Activated T-cell treated with anti-CD3 and anti-CD28 coated beads, Interleukin-2, amount 50 U/mL, for 72 hours (primary cell): ENCODE measurements at places on chromosomes 5 and 9.

GRCh38 chr5:171692107-171692506 is 93.5 kb upstream of the SMIM23 start:
- DNase-seq: no peak

GRCh38 chr5:173051746-173052145 is 4.4 kb upstream of the CREBRF start:
- no peak for DNase-seq

DNA sequence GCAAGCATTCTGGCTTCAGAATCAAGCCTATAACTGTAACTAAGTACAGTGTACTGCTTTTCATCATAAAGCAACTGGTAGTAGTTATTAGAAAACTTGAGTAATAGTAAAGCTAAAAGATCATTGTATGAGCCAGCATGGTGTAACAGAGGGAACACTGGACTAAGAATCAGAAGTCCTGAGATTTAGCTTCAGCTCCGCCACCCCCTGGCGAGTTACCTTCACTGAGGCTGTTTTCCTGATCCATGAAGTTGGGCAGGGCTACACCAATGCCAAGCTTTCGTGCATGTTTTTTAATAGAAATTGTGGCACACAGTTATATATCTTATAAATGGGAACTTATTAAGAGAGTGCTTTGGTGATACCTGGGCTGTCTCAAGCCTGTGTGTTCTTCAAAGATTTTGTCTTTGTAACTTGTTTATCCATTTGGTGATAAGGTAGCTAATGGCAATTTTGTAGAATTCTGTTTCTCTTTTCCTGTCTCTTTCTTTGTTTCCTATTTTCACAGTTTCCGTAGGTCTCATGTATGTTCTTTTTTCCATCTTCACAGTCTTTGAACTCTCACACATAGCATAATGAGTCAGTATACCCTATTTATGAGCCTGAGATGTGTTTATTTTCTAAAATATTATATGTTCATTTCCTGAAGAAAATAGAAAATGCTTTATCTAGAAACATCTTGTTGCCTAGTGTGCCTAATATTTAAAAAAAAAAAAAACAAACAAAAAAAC is 102.3 kb downstream of the GDNF start:
- DNase-seq: no peak

DNA sequence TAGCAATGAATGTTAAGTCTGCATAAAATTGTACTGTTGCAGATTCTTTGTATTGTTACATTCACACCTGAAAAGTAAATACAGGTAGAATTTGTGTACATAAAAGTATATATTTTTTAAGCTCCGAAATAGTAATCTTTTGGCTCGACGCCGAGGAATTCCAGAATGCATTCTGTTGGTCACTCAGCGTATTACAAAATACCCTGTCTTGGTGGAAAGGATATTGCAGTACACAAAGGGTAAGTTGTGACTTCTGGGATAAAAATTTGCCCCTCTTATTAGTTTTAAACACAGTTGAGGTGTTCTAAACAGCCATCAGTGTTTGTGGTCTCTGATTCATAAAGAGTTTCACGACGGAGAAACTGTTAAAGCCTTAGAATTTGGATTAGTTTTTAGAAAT is 257.6 kb downstream of the ARHGEF28 start:
- no peak for DNase-seq

- peak; percentile 54 for DNase-seq
Observed at GRCh38 chr9:87500491-87501270, 3.0 kb downstream of the DAPK1 start.

DNA sequence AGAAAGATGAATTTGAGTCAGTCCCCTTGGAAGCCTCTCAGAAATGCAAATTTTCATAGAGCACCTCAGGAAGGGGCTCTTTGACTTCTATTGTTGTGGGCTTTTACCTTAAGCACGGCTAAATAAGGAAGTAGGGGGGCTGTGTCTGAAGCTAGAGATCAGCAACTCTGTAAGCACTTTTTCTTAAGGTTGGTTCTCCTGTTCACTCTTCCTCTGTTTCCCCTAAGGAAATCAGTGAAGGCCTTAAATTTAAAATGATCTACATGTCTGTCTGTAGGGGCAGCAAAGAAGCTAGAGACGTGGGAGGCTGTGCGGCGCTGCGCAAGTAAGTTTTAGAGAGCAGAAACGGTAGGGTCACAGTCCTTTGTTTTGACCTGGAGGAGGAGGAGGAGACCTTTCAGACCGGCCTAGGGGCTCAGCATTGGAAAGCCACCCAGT is 1.2 kb upstream of the CDC14B start:
- DNase-seq: no peak

DNA sequence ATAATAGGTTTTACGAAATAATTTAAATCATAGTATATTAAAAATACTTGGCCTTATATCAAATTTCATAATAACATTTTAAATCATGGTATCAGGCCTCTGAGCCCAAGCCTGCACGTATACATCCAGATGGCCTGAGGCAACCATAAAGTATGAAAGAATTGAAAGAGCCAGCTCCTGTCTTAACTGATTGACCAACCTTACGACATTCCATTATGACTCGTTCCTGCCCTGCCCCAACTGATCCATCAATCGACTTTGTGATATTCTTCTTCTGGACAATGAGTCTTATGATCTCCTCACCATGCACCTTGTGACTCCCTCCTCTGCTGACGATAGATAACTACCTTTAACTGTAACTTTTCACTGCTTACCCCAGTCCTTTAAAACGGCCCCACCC is 545.0 kb downstream of the MTRR start:
- no peak for DNase-seq

DNA sequence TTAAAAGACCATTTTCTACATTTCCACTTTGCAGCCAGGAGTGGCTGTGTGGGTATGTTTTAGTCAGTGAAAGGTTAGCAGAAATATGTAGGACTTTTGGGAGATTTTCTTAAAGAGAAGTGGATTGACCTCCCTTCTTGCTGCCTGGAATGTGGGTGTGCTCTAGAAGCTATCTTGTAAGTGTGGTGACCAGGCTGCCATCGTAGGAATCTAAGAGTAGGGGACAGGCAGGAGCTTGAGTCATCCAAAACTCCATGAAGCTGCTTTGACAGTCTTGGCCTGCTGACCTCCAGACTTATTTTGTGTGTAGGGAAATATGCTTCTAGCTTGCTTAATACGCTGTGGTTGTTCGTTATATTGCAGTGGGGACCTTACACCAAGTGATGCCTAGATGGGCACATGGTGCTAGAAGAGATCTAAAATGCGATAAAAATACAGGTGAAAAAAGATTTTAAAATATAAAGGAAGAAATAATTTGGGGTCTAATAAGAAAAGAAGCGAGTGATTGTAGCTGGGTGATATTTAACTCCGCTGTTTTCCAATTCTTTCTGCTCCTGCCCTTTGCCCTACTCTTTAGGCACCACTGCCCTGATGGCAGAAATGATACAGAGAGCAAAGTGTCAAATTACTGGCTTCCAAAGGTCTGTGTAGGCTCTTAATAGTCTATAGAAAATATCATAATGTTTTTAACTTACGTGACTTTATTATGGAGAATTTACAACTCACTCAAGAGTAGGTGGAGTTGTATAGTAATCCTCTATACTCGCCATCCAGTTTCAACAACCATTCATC is 298.2 kb upstream of the ZNF608 start:
- DNase-seq: no peak

DNA sequence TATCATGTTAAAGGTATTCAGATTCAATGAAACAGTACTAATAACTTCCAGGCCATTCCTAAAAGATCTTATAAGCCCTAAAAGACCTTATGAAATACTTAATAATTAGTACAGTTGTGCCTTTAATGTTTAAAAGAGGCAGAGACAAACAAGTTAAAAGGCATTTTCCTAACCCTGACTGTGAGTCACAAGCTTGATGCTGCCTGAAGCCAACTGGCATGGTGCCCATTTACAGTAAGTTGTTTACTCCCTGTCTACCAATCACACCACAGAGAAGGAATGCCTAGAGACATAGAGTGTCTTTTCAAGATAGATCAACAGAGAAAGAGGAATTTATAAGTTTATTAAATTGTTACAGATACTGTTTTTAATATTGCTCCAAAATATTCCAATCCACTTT is 47.8 kb downstream of the NR3C1 start:
- DNase-seq: peak; percentile 26

GRCh38 chr9:111886983-111887718 is 9.5 kb upstream of the UGCG start:
- DNase-seq: no peak

GRCh38 chr9:89799766-89800165 is 195.0 kb downstream of the GADD45G start:
- DNase-seq: no peak

DNA sequence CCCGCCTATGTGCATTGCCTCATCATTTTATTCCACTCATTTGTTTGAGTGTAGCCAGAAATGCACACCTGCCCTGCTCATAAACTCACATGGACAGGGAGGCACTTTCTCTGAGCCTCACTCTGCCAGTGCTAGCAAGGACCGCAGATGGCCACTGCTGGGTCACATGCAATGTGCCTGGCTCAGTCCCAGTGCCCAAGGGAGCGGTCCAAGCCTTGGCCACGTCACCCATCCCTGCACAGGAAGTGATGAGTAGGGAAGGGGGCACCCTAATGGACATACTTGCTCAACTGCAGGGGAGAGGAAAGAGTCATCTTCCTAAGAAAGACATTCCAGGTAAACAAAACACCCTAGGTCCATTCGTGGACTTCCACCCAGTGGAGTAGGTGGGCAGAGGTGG is 630.9 kb downstream of the IRX1 start:
- DNase-seq: no peak

GRCh38 chr9:136808075-136808805 is 492 bp downstream of the RABL6 start:
- peak; percentile 55 for DNase-seq

DNA sequence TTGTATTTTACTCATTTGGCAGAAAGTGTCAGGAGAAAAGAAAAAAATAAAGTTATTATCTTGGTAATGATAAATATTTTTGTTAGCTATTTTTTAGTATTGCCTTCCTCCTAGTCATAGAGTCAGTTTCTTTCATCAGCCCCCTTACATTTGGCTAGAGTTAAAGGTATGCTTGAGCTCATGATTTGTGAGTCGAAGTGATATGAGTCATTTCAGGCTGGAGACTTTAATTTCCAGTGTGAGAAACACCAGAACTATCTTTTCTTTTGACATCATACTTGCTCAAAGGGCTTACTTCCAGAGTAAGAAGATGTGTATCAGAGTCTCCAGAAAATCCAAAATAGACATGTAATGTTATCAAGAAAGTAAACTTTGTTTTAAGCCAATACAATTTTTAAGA is 746.7 kb upstream of the TYRP1 start:
- no peak for DNase-seq

DNA sequence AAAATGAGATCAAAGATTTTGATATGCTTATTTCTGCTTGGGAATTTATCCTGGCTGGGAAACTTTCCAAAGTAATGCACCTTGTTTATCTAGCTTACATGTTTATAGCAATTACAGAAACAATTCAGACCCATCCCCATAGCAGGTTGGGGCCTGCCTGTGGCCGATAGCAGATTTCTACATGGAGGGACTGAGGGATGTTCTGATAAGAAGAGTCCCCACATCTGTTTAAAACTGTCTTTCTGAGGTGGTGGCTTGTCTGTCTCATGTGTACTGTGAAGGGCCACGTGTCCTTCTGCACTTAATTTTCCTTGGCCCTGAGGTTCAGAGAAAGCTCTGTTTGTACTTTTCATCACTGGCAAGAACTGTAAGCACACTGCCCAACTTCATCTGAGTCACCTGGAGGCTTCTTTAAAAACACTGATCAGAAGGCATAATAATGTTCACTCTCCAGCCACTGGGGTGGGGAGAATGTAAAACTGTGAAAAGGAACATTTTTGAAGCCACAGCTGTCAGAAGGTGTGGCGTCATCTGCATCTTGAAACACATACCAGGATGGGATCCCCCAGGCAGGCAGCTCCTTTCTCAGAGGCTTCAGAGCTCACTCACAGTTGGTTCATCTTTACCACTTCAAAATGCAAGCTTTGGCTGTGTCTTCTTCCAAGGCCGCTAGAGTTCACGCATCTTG is 80.3 kb downstream of the MAP1B start:
- DNase-seq: peak; percentile 8

DNA sequence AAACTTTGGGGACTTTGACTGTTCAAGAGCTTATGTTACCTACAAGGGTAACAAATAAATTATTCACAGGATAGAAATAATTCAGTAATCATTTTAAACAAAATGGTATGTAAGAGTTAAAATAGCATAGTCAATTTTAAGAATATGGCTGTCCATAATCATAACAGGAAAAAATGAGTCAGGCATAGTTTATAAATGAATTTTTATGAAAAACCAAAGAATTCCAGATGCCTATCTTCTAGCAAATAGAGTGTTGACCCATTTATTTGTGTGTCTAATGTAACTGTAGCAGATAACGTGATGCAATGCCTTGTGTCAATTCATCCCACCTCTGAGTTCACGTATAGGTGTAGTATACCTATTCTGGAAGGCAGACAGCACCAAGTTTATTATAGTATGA is 169.7 kb upstream of the CDH9 start:
- DNase-seq: no peak

DNA sequence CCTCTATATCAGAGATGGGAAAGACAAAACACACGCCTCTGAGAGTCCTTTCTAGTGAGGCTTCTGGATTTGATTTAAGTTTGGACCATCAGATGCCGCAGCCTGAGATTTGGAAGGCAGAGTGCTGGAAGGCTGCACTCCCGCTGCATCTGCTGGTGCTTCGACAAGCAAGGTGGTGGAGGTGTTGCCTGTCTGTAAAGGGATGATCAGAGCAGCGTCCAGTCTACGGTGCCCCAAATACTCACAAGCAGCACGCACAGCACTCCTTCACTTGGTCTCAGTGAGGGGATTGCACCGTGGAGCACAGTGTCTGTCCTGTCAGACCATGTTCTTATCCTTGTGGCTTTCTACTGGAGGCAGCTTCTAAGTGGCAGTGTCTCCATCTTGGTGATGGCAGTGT is 221.4 kb downstream of the GADD45G start:
- DNase-seq: no peak

DNA sequence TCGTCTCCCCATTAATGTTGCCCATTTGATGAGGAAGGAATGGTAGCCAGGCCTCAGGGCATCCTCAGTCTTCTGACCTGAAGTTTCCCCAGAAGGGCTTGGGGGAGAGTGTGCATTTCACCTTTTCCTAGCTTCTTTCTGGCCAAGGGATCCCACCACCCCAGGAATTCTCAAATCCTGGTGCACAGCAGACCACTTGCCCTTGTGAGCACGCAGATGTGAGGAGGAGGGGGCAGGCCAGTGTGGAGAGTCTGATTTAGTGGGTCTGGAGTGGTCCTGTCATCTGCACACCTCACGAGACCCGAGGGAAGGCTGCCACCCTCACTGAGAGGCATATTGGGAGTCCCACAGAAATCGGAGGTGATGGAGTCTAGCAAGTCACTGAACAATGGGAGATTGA is 64.3 kb downstream of the CXXC5 start:
- DNase-seq: no peak

- DNase-seq: no peak
Observed at GRCh38 chr5:129098488-129099183, 4.1 kb downstream of the ISOC1 start.

GRCh38 chr9:2299843-2300205 is 284.7 kb downstream of the SMARCA2 start:
- no peak for DNase-seq

- no peak for DNase-seq
Observed at GRCh38 chr9:129023036-129023907, 4.9 kb downstream of the SH3GLB2 start.
